Esophagus mucosa (tissue), 1 donor: ENCODE measurements at places on chromosomes 3 and 15. TPM values are rescaled to one million over a fixed set of nuclear protein-coding genes. Genes with fewer than 3 reads are reported as not detected.
A peak's percentile ranks its signal among the peaks of the same experiment; 100 is the strongest.

GRCh38 chr3:58202917-58203360 lies 7.8 kb downstream of the DNASE1L3 start:
- ATAC-seq: no peak

AGBL1 gene
- not detected for total RNA-seq

GRCh38 chr3:76756577-76756976 lies 283.3 kb upstream of the ROBO2 start:
- ATAC-seq: no peak

- ATAC-seq: no peak
Measured at GRCh38 chr3:131731709-131732108, 228.9 kb upstream of the MRPL3 start.

- no peak for ATAC-seq
Measured at GRCh38 chr3:128864351-128864811, 15.0 kb upstream of the ACAD9 start.

DNA sequence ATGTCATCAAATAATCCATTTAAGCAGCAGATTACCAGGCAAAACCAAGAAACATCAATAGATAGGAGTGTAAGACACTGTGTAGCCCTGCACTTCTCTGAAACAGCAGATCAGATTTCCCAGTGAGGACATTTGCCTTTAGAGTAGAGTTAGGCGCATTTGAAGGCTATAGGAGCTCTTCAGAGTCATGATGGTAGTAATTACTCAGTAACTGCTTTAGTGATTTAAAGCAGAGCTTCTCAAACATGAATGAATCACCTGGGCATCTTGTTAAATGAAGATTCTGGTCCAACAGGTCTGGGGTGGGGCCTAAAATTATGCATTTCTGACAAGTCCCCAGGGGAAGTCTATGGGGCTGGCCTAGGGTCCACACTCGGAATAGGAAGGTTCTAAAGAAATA lies 36.9 kb downstream of the THRB start:
- ATAC-seq: peak; percentile 91

LPP gene
- 89.0 TPM for total RNA-seq

FEZF2 gene
- total RNA-seq: not detected

DNA sequence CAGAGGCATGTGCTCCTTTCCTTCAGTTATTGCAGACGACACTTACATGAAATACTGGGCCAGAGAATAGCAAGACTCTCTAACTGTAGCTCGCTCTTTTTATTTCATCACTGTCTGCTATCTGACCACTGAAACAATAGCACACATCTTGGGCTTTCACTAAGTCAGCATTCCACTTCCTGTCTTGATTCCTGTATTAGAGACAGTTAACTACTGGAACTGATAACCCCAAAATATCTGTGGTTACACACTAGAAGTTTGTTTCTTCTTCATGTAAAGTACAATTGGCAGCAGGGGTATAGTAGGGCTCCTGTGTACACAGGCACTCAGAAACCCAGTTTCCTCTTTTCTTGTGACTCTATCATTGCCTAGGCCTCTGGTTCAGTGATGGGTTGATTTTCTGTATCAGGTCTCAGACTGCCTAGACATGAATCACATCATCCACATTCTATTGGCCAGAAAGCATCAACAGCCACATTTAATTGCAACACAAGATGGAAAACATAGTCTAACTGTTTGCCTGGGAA lies 230.2 kb upstream of the CD96 start:
- ATAC-seq: peak; percentile 18

DNA sequence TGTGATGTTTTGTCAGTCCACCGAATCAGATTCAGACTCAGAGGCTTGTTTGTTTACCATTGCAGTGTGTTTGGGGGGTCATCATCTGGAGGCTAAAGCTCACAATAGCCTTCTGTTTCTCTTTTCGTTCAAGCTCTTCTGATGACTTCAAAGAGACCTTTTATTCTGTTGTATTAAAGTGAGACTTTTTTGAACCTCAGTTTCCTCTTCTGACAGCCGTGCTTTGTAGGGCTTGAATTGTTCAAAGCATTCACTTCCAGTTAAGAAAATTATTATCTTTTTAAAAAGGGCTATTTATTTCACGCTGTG lies 1.3 kb downstream of the PXK start:
- ATAC-seq: no peak

ACTRT3 gene
- 1.6 TPM for total RNA-seq

DNA sequence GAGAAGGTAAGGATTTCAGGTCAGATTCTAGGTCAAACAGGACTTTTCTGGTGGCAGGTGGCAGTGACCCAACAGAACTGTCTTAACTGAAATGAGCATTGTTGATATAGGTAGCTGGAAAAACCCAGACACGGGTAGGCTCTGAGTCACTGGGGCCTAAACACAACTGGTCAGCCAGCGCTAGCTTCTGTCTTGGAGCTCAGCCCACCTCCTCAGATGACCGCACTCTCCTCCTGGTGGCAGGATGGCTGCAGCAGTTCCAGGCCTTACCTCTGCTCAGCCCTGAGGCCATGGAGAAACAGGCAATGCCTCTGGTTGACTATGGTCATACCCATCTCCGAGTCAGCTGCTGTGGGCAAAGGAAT lies 61.1 kb upstream of the GATA2 start:
- ATAC-seq: no peak

GRCh38 chr3:172606021-172606420 lies 82.8 kb upstream of the TNFSF10 start:
- ATAC-seq: no peak

GRCh38 chr3:72174040-72174439 lies 389.1 kb upstream of the PROK2 start:
- ATAC-seq: no peak

GRCh38 chr3:56624725-56625124 lies 58.3 kb downstream of the TASOR start:
- ATAC-seq: no peak

GRCh38 chr15:67409175-67409574 lies 111.8 kb upstream of the C15orf61 start:
- no peak for ATAC-seq

GRCh38 chr3:115146032-115146417 lies 1.1 kb downstream of the ZBTB20 start:
- peak; percentile 13 for ATAC-seq

GRCh38 chr3:164539215-164539614 lies 539.1 kb downstream of the SI start:
- ATAC-seq: no peak

GPR27 gene
- total RNA-seq: 4.3 TPM

DNA sequence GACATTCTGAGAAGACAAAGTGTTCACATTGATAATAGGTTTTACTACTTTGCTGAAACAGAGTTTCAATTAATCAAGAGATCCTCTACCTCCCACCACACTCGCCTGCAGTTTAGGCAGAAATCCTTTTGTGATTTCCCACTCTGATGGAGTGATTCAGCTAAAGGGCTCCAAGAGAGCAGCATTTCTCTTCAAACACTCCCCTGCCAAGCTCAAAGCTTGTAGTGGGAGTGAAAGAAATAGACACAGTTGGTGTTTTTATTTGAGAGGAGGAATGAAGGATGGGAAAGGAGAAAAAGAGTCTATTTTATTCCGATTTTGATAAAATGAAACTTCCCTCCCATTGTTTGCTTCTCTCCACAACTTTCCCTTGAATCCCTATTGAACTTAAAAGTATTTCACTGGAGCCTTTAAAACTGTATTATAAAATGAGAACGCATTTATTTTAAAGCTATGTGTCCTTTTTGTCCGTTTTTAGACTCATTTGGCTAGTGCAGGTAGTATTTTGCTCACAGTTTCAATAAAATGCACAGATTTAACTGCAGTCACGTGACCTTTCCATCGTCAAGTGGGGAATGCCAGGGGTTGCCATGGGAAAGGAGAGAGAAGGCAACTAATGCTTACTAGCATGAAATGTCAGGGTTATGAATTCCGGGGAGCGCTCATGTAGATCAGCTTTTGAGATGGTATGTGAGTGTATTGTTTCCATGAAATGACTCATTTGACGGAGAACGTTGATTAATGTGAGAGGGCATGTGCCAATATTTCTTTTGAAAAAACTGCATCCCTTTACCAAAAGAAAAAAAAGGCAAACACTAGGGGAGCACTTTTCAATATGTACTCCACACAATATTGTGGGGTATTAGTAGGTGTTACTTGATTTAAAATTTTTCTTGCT lies 7.7 kb upstream of the OSBPL11 start:
- ATAC-seq: peak; percentile 93

- ATAC-seq: no peak
Measured at GRCh38 chr3:51975852-51976549, 1.1 kb downstream of the ABHD14A start.

DNA sequence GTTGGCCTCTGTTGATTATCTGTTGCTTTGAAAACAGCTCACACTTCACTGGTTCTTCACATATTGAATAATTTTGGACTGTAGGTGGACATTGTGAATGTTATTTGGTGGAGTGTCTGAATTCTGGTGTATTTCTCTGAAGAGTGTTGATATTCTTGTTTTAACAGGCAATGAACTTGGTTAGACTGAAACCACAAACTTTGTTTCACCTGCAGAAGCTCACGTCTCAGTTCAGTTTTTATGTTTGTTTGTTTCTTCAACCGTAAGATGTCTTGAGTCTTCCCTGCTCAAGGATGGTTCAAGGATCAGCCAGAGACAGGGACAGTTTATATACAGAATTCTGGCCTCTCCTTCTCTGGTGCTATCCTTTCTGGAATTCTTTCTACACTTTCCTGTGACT lies 43.6 kb downstream of the C3orf20 start:
- ATAC-seq: no peak

- ATAC-seq: no peak
Measured at GRCh38 chr3:62175161-62175560, 198.2 kb downstream of the FEZF2 start.

- ATAC-seq: peak; percentile 56
Measured at GRCh38 chr15:70111203-70112073, 13.7 kb upstream of the TLE3 start.

STARD9 gene
- total RNA-seq: 1.2 TPM

DNA sequence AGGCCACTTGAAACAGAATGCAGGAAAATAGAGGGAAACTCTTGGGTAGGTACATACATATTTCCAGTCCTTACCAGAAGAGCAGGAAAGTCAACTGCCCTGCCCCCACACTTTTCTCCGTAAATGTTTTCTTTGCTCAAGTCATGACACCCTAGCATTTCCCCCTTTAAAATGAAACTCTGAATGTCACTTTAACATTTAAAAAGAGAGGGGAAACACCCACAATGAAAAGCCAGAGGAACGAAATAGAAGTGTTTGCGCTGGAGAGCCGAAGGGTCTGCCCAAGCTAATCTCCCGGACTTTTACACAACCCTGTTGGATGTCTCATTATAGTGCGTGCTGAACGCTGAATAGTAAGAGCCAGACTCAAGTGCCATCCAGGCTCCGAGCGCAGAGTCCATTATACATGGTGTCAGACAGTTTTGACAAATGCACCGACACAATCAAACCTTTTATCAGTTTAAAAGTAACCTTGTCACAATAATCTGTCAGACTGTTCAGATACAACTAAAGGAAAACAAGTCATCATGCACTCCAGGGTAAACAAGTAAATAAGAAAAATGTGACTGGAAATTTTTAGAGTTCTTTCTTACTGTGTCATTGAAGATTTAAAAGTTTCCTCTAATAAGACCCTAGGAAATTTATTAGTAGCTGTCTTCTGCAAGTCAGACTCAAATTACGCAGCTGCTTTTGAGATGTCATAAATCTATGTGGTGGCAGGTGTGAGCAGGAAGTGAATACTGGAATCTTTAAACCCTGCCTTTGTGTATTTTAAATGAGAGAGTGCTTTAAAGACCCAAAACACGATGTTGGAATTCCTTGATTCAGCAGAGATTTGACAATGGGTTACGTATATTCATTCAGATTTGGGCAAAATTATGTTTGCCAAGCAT lies 159.8 kb downstream of the RBMS3 start:
- ATAC-seq: no peak

DNA sequence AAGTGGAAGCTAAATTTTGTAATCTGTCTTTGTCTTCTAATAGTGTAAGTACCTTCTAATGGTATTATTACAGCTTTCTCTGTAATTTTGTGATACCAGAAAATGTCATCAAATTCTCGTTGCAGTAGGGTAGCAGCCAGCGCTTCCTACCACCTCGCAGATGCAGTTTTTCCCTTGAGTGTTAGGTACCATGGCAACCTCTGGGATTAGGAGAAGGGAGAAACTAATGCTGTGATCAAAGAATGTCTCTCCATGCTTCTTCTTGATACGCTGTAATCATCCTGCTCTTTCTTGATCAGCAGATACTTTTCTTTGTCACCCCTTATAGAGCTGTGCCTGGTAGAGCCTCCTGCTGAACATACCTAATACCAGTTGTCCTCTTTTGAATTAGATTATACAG lies 27.7 kb downstream of the SRP14 start:
- ATAC-seq: no peak

DNA sequence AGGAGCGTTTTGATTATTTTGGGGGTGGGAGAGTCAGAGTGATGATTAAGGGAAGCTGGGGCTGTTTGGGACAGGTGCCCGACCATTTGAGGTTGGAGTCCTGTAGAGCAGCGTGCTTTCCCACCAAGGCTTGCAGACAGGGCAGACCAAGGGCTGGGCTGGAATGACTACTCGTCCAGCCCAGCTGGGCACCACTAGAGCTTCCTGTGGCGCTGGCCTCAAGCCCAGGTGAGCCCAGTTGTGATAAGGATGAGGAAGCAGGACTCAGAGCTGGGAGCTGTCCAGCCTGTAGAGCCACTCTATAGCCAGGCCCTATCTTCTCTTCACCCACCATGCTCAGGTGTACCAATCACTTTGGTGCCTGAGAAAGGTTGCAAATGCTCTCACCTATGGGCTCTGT lies 75.8 kb upstream of the ACAN start:
- no peak for ATAC-seq

GRCh38 chr3:142782616-142783015 lies 58.8 kb downstream of the TRPC1 start:
- ATAC-seq: no peak

GRCh38 chr3:139113993-139114375 lies 69.3 kb upstream of the PRR23C start:
- ATAC-seq: no peak

- ATAC-seq: no peak
Measured at GRCh38 chr15:82641129-82641798, 5.9 kb downstream of the CPEB1 start.

GRCh38 chr15:39595338-39596221 lies 14.7 kb downstream of the THBS1 start:
- ATAC-seq: no peak

DNA sequence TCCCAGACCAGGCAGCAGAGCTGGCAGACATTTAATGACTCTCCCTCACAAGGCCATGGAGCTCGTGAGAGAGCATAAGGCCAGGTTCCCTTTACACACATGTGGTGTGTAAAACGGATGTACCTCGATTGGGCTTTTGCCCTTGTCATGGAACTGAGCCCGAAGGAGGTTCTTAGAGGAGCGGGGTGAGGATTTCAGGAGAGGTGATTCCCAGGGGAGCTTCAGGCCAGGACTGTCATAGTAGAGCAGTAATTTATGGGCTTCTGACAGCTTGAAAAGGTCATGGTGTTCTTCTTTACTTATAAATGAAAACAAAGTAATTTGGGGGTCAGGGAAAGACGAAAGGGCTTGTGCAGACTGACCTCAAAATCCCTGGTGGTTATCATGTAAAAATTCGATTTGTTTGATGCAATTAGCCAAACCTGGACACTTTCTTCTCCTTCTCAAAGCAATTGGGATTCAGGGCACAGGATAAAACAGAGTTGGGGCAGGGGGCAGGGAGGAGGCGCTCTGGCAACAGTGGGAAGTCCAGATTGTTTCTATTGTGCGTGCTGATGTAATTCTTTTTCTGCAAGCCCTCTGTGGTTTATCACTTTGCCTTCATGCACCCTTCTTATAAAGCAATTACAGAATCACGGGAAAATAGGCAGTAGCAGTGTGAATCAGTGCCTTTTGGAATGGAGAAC lies 51.0 kb downstream of the CACNA1D start:
- ATAC-seq: no peak

ZIC4 gene
- not detected for total RNA-seq

GRCh38 chr15:42608110-42608531 lies 32.7 kb downstream of the STARD9 start:
- ATAC-seq: peak; percentile 41

GRCh38 chr3:8486936-8487335 lies 14.7 kb upstream of the LMCD1 start:
- ATAC-seq: no peak
